Upper lobe of left lung (tissue), 6 donors: ENCODE measurements at places on chromosomes 11 and 22. TPM values are rescaled to one million over a fixed set of nuclear protein-coding genes. Genes with fewer than 3 reads are reported as not detected.

KDM4D gene
- 0.61 TPM for total RNA-seq

CTSD gene
- total RNA-seq = 993 TPM

OR51I1 gene
- total RNA-seq = not detected

GRCh38 chr22:30870451-30871345 is 97.9 kb downstream of the MORC2 start:
- H3K36me3 ChIP-seq = no peaks in the 10 kb centered on the region
- H3K4me3 ChIP-seq = no peak overlapping the region
- no peaks in the 10 kb centered on the region for H3K4me1 ChIP-seq
- no peaks in the 10 kb centered on the region for H3K27me3 ChIP-seq
- H3K27ac ChIP-seq = no peak overlapping the region

- no peaks in the 10 kb centered on the region for H3K36me3 ChIP-seq
- H3K27ac ChIP-seq = peak within 1 kb of the TSS; percentile 75
- H3K27me3 ChIP-seq = no peaks in the 10 kb centered on the region
- peak; percentile 77 for DNase-seq
- H3K4me3 ChIP-seq = no peak within 1 kb of the TSS
Observed at GRCh38 chr22:39097098-39098020, at the start of gene APOBEC3H. TSS of gene APOBEC3H (plus strand) at chr22:39097244. CDS start at chr22:39100279, 3,035 bp downstream.

GRCh38 chr11:22703040-22703439 is 36.6 kb downstream of the GAS2 start:
- H3K27me3 ChIP-seq = no peaks in the 10 kb centered on the region
- no peaks in the 10 kb centered on the region for H3K36me3 ChIP-seq
- H3K27ac ChIP-seq = no peak overlapping the region
- no peaks in the 10 kb centered on the region for H3K4me1 ChIP-seq

- no peaks in the 10 kb centered on the region for H3K27me3 ChIP-seq
- peak; percentile 15 for DNase-seq
- H3K27ac ChIP-seq = no peak overlapping the region
- no peak overlapping the region for H3K4me3 ChIP-seq
- no peaks in the 10 kb centered on the region for H3K36me3 ChIP-seq
Observed at GRCh38 chr11:2517016-2517385, 72.2 kb downstream of the KCNQ1 start.

GRCh38 chr11:81596704-81597103 is 1137.0 kb downstream of the FAM181B start:
- no peak overlapping the region for H3K27ac ChIP-seq

- no peak overlapping the region for H3K4me3 ChIP-seq
- H3K27me3 ChIP-seq = no peaks in the 10 kb centered on the region
- H3K4me1 ChIP-seq = no peaks in the 10 kb centered on the region
- no peak for DNase-seq
- no peak overlapping the region for H3K27ac ChIP-seq
Observed at GRCh38 chr11:124482362-124483147, 37.1 kb upstream of the OR8B8 start.

PRRG4 gene
- 14.6 TPM for total RNA-seq

- H3K27ac ChIP-seq = no peak overlapping the region
- no peaks in the 10 kb centered on the region for H3K27me3 ChIP-seq
- no peak for DNase-seq
- H3K4me3 ChIP-seq = no peak overlapping the region
Observed at GRCh38 chr11:63240098-63240497, 3.3 kb downstream of the SLC22A25 start.

GRCh38 chr22:49551446-49551845 is 276.2 kb downstream of the BRD1 start:
- DNase-seq = no peak
- H3K36me3 ChIP-seq = no peaks in the 10 kb centered on the region
- no peaks in the 10 kb centered on the region for H3K27me3 ChIP-seq
- no peaks in the 10 kb centered on the region for H3K4me1 ChIP-seq
- no peak overlapping the region for H3K27ac ChIP-seq

OR5T2 gene
- not detected for total RNA-seq
